ENCODE measurements at places on chromosomes 16 and 17. TPM values are rescaled to one million over a fixed set of nuclear protein-coding genes. Genes with fewer than 3 reads are reported as not detected.

DNA sequence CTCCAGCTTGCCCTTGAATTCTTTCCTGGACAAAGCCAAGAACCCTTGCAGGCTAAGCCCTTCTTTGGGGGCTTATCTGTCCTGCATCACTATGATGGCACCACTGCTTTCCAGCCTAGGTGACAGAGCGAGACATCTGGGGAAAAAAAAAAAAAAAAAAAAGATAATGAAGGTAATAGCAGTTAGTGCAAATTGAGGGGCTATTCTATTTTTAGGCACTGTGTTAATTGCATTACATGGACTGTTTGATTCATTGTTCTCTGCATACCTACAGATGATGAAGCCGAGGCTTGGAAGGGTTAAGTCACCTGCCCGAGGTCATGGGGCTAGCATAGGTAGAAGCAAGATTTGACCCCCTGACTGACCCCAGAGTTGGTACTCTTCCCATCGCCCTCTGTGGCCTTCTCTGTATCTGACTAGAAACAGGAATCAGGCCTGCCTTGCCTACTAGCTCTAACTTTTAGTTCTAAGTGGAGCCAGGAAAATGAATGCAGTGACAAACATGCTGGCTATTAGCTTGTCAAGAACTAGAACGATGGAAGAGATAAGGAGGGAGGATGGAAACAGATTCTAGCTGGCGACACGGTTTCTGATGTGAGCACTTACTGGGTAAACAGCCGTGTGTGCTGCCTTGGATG is 312.1 kb downstream of the SNX29 start:
- no peak for DNase-seq

- DNase-seq, result no peak
These were observed 4.7 kb upstream of the PIK3R6 start for GRCh38 chr17:8872036-8872704.

- no peak for DNase-seq
These were observed 35.1 kb upstream of the CHMP6 start for GRCh38 chr17:80956321-80957190.

- no peak for DNase-seq
These were observed 27.9 kb upstream of the HYDIN start for GRCh38 chr16:71258372-71258771.

DNA sequence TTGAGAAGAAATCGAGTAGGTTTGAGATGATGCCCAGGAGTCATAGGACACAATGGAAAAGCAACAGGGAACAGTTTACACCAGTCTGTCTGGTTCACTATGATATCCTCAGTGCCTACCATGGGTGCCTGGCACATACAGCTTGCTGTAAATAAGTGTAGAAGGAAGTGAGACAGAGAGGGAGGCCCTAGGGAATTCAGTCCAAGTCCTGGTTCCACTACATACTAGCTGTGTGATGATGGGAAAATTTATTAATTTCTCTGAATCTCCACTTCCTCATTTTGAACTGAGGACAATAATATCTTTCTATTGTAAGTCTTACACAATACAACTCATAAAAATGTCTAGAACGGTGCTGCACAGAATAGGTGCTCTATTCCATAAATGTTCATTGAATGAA is 53.3 kb upstream of the LYRM9 start:
- no peak for DNase-seq

DNA sequence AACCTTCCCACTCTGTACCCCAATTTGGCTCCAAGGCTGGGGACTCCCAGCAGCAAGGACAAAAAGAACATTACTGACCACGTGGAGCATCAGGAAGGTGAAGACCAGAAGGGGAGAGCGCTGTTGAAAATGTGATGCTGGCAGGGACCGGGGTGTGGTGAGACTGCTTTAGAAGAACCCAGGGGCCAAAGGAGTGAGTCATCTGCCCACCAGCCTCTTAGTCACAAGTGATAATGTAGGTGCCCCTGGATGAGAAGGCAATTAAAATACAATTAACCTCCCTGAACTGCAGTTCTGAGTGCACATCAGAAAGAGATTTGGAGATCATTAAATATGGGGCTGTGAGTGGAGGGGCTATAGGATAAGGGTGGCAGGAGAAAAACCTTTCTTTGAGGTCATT is 366.6 kb upstream of the CCL2 start:
- DNase-seq, result no peak

DNA sequence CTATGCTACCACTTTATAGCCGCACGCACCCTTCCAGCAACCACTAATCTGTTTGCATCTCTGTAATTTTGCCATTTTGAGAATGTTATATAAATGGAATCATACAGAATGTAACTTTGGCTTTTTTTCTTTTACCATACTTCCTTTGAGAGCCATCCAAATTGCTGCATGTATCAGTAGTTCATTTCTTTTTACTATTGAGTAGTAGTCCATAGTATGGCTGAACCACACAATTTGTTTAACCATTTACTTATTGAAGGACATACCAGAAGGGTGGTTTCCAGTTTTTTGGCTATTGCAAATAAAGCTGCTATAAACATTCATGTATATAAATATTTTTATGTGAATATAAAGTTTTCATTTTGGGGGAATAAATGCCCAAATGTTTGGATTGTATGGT is 8.8 kb downstream of the TENT4B start:
- no peak for DNase-seq

DNA sequence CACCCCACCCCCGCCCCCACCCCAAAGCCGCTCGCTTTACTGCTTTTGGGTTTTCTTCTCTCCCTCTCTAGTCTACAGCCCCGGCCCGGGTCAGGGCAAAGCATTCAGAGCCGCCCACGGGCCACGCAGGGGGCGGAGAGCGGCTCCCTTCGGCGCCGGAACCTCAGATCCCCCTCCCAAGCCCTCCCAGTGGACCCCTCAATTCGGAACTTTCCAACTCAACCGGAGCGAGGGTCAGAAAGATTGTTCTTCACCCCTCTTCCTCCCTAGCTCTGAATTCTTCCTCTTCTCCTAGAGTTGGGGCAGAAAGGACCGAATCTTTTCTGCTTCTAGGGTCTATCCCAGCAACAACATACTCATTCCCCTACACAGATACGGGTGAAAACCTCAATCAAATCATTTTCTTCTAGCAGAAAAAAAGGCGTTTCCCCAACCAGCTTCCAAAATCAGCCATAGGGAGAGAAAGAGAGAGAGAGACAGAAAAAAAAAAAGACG is 1.0 kb downstream of the HOXB2 start:
- DNase-seq, result no peak

GRCh38 chr17:79836972-79837887 is 2.0 kb downstream of the CBX4 start:
- no peak for DNase-seq

DNA sequence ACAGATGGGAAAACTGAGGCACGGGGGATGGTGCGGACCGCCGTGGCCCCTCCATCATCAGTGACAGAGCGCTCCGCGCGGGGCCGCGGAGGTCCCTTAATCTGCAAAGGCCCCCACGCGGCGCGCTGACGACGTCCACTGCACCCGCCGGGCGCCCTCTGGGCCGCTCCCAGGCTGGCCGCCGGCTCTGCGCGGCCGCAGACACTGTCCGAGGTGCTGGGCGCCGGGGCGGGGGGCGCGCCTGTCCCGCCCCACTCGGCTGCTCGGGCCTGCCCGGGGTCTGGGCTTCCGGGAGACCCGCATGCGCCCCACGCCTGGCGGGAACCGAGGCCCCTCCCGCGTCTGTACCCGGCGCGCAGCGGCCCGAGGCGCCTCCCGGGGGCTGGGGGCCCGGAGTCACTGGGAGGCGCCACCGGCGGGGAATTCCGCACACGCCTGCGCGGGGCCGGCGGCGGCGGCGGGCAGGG is 550 bp upstream of the RNF213 start:
- DNase-seq, result peak; percentile 44

- no peak for DNase-seq
These were observed 10.8 kb downstream of the LRRC59 start for GRCh38 chr17:50386510-50386909.

DNA sequence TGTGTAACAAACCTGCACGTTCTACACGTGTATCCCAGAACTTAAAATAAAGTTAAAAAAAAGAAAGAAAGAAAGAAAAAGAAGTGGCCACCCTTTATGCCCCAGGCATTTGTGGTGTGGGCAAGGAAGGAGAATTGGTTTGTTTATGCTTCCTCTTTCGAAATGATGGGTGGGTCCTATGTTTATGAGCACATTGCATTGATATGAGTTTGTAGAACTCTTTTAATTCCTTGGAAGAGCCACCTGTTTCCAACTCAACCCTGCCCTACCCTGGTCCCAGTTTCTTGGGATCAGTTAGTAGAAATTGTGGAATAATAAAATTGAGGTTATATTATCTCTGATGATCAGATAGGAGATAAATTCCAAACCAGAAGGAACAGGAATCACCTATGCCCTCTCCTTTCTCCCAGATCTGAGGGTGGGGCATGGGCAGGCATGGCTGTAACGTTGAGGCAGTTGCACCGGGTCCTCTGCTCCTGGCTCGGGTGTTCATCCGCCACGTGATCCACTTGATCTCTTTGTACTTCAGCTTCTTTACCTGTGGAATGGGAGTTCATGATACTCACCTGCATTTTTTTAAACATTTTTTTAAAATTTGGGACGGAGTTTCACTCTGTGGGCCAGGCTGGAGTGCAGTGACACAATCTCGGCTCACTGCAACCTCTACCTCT is 15.9 kb downstream of the CHAD start:
- no peak for DNase-seq

DNA sequence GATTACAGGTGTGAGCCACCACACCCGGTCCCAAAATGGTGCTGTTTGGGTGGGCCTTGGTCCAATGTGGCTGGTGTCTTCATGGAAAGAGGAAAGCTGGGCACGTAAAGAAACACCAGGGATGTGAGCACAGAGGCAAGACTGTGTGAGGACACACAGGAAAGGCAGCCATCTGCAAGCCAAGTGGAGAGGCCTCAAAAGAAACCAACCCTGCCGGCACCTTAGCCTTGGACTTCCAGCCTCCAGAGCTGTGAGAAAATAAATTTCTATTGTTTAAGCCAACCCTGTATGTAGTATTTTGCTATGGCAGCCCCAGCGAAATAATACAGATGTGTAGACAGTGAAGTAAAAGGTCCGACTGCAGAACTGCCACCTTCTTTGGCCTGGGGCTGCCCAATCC is 68.7 kb downstream of the SLC39A11 start:
- DNase-seq, result no peak

- DNase-seq, result no peak
These were observed 110.8 kb downstream of the C16orf78 start for GRCh38 chr16:49484451-49484849.

DNA sequence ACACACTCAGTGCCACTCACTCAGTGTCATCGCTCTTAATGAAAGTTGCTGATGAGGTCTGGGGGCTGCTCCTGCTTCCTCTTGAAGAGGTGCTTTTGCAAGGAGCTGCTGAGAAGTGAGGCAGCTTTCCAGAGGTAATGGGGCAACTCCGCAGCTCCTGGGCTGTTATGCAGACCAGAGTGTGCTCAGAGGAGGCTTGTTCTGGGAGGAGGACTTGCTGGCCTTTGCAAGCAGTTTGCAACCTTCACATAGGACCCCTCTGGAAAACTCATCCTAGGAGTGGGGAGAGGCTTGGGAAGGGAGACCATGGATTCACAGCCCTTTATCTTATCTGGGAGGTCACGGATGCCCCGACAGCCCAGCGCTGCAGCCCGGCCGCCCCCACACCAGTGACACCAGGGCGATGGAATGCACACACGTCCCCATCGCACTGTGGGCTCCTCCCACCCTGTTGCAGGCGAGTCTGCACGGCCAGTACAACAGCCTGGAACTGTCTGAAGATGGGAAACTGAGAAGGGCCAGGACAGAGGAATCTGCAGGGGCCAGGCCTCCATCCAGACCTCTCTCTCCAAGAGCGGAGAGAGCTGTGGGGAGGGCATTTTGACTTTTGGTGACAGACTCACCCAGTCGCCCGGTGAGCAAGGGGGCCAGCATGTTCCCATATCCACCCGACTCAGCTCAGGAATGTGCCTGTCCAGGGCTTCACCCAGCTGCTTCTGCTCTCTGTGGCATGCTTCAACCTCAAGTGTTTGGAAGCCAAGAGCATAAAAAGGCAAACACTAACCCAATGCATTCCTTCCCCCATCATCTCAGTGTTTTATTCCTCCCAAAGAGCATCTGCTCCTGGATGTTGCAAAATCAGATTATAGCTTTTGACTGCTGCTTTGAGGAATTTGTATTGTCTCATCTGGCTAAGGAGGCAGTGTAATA is 78.6 kb upstream of the ZNF469 start:
- no peak for DNase-seq

DNA sequence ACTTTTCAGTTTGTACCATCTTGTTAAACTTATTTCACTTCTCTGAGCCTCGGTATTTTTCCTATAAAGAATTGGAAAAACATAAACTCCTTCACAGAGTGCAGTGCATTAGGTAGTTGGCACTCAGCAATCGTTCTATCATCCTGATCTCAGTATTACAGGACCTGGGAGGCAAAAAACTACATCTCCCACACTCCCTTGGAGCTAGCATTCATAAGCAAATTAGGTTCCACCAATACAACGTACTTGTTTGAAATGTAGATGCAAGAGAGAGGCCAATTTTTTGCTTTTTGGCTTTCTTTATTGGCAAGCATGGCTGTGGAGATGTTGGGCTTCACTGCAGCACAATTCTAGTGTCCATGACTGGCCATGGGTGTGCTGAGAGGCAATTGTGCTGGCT is 285.2 kb downstream of the CA10 start:
- DNase-seq, result no peak

- DNase-seq, result no peak
These were observed 320.5 kb downstream of the UTP18 start for GRCh38 chr17:51580869-51581268.

GRCh38 chr17:81092518-81093095 is 57.7 kb downstream of the BAIAP2 start:
- no peak for DNase-seq

DNA sequence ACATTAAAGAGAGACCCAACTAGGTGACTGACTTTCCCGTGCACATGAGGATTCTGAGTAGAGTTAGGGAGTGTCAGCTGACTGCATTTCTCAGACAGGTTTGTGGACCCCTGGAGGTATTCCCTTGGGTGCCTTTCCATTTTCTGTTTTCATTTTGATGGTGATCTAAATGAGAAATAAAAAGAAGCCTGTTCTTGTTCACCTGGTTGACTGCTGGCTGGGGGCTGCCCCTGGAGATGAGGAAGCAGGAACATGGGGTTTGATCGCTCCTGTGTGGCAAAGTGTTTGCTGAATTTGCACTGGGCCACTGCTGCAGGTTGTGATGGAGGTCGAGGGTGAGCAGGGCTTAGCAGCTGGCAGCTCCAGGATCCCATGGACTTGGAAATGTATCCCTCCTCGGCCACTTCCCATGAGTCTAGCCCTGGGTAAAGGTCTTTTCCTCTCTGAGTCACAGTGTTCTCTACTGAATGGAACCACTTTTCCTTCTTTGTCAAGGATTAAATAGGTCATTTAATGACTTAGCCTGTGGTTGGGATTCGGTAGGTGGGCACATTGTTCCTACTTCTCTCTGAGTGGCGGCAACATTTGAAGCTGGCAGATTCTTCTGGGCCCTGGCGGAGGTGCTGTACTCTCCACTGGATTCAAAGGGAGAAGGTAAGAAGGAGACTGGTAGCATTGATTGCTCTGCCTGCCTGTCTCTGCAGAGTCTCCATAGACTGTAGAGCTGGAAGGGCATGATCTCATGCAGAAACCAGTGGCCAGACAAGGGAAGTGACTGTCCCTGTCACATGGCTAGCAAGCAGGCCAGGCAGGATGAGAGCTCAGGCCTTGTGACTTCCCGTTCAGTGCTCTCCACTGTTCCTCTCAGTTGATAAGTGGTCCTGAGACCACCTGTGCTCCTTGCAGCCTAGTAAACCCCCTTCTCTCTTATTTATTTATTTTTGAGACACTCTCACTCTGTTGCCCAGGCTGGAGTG is 17.9 kb downstream of the SNX29 start:
- no peak for DNase-seq

- DNase-seq, result no peak
These were observed 283.9 kb upstream of the EEF2KMT start for GRCh38 chr16:5381481-5381880.

CCL4 gene
- 1.1 TPM for polyA plus RNA-seq

GNG13 gene
- polyA plus RNA-seq, result 0.41 TPM

ABCA8 gene
- polyA plus RNA-seq, result 1.2 TPM

HEATR9 gene
- not detected for polyA plus RNA-seq
